ENCODE measurements at places on chromosomes 7 and 10. TPM values are rescaled to one million over a fixed set of nuclear protein-coding genes. Genes with fewer than 3 reads are reported as not detected.

The CTBP2 gene
- total RNA-seq: 112 TPM

The STEAP1 gene
- total RNA-seq: 15.9 TPM

The CRYGN gene
- total RNA-seq: not detected

The PAX4 gene
- not detected for total RNA-seq

The SRI gene
- total RNA-seq: 126 TPM

The PKD1L1 gene
- 0.03 TPM for total RNA-seq

The SLC13A1 gene
- not detected for total RNA-seq

The MYPN gene
- total RNA-seq: 2.0 TPM

The KIAA1549 gene
- 6.2 TPM for total RNA-seq

The UTF1 gene
- not detected for total RNA-seq

The MBL2 gene
- total RNA-seq: not detected

The ZNHIT1 gene
- total RNA-seq: 89.9 TPM

The AKR1D1 gene
- 0.18 TPM for total RNA-seq

The BAG3 gene
- total RNA-seq: 299 TPM

The C10orf90 gene
- total RNA-seq: 3.7 TPM

The GRK5 gene
- 8.5 TPM for total RNA-seq

The LRMDA gene
- 3.8 TPM for total RNA-seq

The AKR1C4 gene
- total RNA-seq: 0.24 TPM

The CBLL1 gene
- 32.4 TPM for total RNA-seq

The SLC26A3 gene
- not detected for total RNA-seq

The TRPV6 gene
- total RNA-seq: not detected

All from A549 treated with GW870086 at 1 μM for 4 hours (cell line).